LoVo (cell line): ENCODE measurements at places on chromosomes 5 and 9.

- no peak for DNase-seq
These were observed 20.4 kb upstream of the ARSI start for GRCh38 chr5:150323092-150323491.

DNA sequence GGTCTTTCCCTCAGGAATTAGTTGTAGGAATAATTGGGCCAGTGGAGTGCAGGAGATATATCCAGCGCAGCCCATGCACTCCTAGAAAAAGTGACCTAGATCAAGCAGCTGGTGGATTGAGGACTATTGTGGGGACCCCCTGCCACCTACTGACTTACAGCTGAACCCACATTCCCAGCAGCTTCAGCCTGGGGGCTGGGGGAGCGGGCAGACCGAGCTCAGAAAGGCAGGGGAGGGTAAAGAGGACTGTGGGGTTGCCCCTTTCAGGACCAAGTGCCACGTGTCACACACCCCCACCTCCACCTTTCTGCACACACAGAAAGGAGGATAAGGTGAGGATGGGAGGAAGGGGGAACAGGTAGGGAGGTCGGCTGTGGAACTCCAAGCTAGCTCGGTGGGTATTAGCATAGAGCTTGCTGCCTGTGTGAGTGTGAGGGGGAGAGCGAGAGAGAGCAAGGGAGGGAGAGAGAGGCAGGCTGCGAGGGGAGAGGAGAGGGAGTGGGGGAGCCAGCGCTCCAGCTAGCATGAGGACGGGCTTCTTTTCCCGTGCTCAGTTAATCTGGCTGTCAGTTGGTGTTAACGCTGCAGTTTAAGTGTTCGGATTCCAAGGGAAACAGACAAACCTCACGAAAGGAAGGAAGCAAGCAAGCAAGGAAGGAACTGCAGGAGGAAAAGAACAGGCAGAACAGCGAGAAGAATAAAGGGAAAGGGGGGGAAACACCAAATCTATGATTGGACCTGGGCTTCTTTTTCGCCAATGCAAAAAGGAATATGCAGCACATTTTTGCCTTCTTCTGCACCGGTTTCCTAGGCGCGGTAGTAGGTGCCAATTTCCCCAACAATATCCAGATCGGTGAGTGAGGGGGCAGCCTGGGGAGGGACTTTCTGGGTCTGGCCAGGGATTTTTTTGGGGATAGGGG lies at the start of gene GRIA1:
TSS of gene GRIA1 (plus strand) at position 553 of the 920 bp plus-strand sequence.
- no peak for DNase-seq

DNA sequence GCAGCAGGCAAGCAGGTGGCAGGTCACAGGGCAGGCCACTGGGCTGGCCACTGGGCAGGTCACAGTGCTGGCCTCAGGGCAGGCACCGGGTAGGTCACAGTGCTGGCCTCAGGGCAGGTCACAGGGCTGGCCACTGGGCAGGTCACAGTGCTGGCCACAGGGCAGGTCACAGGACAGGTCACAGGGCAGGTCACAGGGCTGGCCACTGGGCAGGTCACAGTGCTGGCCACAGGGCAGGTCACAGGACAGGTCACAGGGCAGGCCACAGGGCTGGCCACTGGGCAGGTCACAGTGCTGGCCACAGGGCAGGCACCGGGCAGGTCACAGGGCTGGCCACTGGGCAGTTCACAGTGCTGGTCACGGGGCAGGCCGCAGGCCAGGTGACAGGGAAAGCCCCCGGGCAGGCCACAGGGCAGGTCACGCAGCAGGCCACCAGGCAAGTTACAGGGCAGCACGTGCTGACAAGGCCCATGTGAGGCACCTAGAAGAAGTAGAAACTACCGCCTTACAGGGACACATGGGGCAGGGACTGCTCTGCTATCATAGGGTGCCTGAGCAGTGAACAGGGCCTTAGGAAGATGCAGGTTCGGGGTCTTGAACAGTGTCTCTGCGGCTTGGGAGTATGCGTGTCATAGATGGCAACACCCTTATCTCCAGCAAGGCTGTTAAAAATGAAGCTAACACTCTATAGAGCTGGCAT lies 18.6 kb upstream of the MED10 start:
- no peak for DNase-seq

GRCh38 chr5:178625679-178626483 lies 969 bp downstream of the CLK4 start:
- DNase-seq: no peak

DNA sequence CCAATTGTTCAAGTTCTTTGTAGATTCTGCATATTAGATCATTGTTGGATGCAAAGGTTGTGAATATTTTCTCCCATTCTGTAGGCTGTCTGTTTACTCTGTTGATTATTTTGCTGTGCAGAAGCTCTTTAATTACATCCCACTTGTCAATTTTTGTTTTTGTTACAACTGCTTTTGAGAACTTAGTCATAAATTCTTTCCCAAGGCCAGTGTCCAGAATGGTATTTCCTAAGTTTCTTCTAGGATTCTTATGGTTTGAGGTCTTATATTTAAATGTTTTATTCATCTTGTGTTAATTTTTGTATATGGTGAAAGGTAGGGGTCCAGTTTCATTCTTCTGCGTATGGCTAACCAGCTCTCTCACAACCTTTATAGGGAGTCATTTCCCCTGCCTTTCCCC lies 116.5 kb downstream of the CPLANE1 start:
- DNase-seq: no peak

GRCh38 chr5:4772591-4772990 lies 367.5 kb upstream of the ADAMTS16 start:
- no peak for DNase-seq

GRCh38 chr5:131581702-131582101 lies 53.3 kb downstream of the RAPGEF6 start:
- DNase-seq: no peak
